B cell (primary cell): ENCODE measurements at places on chromosomes 7 and 10. TPM values are rescaled to one million over a fixed set of nuclear protein-coding genes. Genes with fewer than 3 reads are reported as not detected.

DNA sequence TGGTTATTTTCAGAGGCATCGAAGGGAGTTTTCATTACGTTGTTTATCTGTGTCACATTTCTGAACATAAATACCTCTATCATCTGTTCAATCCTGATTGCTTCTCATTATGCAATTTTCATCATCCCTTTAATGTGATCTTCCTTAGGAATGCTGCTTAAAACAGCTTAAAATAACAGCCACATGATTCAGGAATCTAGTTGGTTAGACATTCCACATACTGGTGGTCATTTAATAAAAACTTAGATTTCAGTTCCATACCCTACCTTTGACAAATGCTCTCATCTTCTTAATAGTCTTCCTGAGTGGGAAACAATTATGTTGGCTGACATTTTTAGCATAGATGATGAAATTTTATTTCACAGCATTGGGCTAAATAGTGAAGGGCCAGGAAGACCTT, 191.3 kb upstream of the CDCA7L start:
- no peak for DNase-seq

DNA sequence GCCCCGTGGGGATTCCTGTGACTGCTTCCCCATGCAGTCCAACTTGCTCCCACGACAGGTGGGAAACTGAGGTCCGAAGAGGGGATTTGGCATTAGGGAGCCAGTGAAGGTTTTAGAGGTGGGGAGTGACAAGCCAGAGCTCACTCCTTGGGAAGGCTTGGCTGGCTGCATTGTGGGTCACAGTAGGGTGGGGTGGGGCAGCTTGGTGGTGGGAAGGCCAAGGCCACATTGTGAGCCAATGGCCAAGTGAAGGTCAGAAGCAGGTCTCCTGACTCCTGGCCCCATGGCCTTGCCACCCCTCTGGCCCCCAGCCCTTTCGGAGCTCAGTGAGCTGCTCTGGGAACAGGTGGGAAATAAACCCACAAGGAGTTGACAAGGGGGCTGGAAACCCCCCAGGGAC, 2.5 kb downstream of the C10orf105 start:
- no peak for DNase-seq

DNA sequence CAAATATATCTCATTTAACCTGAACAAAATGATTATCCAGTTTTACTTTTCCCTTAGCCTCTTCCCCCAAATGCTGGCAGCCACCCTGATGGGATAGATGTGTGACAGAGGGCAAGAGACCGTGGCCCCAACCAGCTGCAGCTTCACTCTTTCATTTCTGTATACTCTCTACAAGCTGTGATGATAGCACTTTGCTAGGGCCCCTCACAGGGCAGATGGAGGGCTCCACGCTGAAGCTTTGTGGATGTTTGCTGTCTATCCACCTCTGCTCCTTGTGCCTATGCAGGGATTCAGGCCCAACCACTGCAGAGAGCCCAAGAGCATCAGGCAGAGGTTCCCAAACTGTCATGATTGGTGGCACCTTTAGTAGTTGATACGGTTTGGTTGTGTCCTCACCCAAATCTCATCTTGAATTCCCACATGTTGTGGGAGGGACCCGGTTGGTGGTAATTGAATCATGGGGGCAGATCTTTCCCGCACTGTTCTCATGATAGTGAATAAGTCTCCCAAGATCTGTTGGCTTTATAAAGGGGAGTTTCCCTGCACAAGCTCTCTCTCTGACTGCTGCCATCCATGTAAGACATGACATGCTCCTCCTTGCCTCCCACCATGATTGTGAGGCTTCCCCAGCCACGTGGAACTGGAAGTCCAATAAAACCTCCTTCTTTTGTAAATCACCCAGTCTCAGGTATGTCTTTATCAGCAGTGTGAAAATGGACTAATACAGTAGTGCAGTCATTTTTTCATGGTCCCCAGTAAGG, 20.1 kb downstream of the HTRA1 start:
- no peak for DNase-seq

The ALOX5 gene
- 888 and 1,166 TPM in 2 replicates for polyA plus RNA-seq

The FANK1 gene
- 0.13 and 0.23 TPM in 2 replicates for polyA plus RNA-seq

The ZNF804B gene
- polyA plus RNA-seq, result not detected in 2 replicates

The LYZL1 gene
- polyA plus RNA-seq, result not detected in 2 replicates
